ENCODE measurements at places on chromosomes 1 and 21. TPM values are rescaled to one million over a fixed set of nuclear protein-coding genes. Genes with fewer than 3 reads are reported as not detected.

DNA sequence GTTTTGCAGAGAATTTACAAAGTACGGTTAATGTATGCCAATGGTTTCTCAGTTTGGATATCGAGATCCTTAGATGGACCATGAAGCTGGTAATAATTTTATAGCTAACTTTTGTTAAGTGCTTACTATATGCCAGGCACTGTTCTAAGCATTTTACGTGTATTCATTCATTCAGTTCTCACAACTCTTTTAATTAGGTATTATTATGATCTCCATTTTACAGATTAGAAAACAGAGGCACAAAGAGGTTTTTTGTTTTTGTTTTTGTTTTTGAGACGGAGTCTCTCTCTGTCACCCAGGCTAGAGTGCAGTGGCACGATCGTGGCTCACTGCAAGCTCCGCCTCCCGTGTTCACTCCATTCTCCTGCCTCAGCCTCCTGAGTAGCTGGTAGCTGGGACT lies 7.2 kb downstream of the RPRD2 start:
- no peak for DNase-seq

GRCh38 chr1:244863491-244864252 lies 671 bp downstream of the HNRNPU start:
- no peak for DNase-seq

- peak; percentile 65 for DNase-seq
Measured at GRCh38 chr21:29430030-29430429, 131.3 kb downstream of the BACH1 start.

- DNase-seq: peak; percentile 59
Measured at GRCh38 chr1:159146980-159147379, 24.4 kb upstream of the CADM3 start.

- peak; percentile 92 for DNase-seq
Measured at GRCh38 chr1:167165948-167166689, 54.6 kb upstream of the POU2F1 start.

DNA sequence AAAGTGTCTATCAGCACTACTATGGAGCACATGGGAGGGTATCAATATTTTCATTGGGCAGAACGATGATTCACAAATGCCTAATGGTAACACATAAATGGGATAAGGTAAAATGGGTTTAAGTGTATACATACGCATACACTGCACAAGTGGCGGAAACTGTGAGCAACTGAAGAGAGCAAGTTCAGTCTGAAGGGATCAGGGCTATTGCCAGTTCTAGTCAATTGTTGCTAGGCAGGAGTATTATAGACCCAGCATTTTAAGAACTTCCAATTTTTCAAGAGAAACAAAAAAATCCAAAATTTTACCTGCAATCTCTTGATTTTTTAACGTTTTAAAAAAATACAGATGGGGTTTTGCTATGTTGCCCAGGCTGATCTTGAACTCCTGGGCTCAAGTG lies 23.1 kb downstream of the FOXJ3 start:
- no peak for DNase-seq

- no peak for DNase-seq
Measured at GRCh38 chr1:220318673-220319072, 46.4 kb upstream of the RAB3GAP2 start.

TNFRSF25 gene
- total RNA-seq: 15.6 TPM

TARS2 gene
- 29.8 TPM for total RNA-seq

- DNase-seq: no peak
Measured at GRCh38 chr1:201791779-201792173, 37.2 kb upstream of the IPO9 start.

- DNase-seq: no peak
Measured at GRCh38 chr21:22456241-22456640, 1458.0 kb downstream of the NCAM2 start.

DNA sequence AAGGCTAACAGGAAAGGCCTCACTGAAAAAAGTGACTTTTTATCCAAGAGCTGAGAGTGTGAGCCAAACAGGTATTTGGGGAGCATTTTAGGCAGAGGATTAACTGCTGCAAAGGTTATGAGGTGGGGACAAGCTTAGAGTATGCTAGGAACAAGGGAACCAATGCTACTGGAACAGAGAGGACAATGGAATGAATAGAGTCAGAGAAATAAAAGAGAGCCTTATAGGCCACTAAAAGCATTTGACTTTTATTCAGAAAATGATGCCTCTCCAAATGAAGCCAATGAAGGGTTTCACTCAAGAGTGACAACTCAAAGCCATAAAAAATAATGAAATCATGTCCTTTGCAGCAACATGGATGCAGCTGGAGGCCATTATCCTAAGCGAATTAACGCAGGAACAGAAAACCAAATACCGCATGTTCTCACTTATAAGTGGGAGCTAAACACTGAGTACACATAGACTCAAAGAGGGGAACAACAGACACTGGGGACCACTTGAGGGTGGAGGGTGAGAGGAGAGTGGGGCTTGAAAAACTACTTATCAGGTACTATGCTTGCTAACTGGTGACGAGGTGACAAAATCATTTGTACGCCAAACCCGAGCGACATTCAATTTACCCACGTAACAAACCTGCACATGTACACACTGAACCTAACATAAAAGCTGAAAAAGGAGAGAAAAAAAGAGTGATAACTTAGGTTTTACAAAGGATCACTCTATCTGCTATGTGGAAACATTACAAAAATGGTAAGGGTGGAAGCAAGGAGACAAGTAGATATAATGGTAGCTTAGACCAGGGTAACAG lies 11.1 kb downstream of the PTP4A2 start:
- DNase-seq: peak; percentile 34

- DNase-seq: peak; percentile 87
Measured at GRCh38 chr1:26284597-26285347, 4.9 kb downstream of the SH3BGRL3 start.

SLC45A1 gene
- total RNA-seq: 1.1 TPM

GRCh38 chr1:115222616-115223402 lies 115.2 kb downstream of the NGF start:
- no peak for DNase-seq

GRCh38 chr1:115133440-115133839 lies 44.1 kb upstream of the TSPAN2 start:
- no peak for DNase-seq

DNA sequence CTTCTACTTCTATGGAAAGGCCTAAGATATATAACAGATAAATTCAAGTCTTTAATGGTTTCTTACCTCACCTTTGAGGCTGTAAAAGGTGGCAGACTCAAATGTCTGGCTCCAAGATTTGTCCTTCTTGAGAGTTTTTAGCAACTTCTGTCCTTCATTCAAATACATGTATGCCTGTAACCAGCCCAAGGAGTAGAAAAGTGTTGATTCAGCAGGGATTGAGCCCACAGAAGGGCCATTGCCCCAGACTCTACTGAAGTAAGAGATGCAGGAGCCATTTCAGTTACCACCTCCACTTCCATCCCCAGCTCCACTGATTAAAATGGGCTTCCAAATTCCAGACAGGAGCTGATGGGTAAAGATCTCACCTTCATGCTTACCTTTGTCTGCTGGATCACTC lies 80.0 kb downstream of the ADCY10 start:
- DNase-seq: no peak

- no peak for DNase-seq
Measured at GRCh38 chr1:72954943-72955342, 672.6 kb upstream of the NEGR1 start.

DNA sequence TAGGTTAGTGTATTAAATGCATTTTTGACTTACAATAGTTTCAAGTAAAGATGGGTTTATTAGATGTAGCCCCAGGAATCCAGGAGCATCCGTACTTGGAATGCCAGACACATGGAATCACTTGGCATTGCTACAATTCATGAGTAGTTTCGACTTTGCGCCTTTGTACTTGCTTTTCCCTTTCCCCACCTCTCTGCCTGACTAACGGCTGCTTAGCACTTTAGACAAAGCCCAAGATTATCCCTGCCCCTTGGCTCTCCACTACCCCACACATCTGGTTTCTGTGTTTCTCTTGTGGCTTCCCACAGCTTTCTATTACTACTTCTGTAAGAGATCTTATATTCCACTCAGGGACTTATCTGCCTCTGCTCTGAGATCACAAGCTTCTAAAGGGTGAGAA lies 397.7 kb upstream of the POU3F1 start:
- DNase-seq: peak; percentile 57

KAZN gene
- total RNA-seq: 9.1 TPM

DNA sequence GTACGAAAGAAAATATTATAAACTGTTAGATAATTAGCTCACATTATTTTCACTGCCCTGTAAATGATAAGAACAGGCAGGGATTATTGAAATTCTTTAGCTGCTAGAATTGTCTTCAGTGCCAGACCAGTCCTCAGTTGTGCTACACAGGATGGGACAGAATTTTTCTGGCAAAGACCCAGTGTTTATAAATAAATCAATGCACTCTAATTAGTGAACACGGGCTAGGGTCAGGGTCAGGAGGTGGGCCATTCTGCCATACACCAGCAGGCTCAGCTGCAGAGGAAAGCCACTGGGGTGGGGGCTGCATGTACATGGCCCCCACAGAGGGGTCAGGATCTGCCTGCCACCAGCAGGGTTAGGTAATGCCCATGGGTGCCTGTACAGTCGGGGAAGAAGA lies 6.4 kb downstream of the BCAR3 start:
- DNase-seq: no peak

FCRLA gene
- not detected for total RNA-seq

GRCh38 chr1:66244429-66244828 lies 289.5 kb upstream of the SGIP1 start:
- no peak for DNase-seq

DNA sequence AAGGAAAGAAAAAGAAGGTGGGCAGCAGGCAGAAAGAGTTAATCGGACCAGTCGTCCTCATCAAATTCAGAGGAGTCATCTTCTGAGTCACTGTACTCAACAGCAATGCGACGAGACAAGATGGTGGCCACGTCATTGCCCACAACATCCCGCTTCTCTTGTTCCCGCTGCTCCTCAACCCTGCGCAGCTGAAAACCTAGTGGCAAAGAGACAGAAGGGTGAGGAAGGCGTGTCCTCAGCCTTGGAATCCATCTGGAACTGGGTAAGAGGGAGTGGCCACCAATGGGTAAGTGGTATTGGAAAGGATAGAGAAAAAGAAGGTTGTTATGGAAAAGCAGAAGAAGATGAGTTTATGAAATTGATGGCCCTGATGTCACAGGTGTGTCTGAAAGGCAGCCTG lies 15.7 kb downstream of the GPR3 start:
- DNase-seq: no peak

DNA sequence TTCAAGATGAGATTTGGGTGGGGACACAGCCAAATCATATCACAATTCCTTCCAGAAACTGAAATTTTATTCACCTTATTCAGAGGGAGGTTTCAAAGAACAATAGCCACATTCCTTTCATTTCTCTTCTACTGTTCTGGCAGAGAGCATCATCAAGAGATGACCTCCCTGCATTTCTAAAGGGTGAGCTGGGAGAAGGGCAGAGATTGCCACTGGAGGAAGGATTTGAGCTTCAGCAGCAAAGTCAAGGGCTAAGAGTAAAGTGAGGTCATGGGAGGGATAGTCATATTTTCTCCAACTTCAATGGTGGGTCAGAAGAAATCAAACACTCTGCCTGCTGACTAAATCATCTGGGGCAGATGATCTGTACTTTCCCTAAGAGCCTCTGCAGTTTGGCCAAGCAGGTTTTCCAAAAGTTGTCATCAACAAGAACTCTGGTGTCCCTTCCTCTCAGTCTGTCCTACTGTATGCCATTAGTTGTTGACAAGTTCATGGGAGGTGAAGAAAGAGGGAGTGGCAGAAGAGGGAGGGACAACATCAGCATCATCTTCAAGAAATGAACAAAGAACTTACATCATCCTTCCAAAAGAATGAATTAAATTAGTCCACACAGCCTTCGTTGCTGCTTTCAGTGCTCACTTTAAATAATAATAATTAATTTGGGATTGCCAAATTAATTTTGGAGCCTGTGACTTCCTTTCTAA lies 298.3 kb downstream of the ASTN1 start:
- no peak for DNase-seq

DNA sequence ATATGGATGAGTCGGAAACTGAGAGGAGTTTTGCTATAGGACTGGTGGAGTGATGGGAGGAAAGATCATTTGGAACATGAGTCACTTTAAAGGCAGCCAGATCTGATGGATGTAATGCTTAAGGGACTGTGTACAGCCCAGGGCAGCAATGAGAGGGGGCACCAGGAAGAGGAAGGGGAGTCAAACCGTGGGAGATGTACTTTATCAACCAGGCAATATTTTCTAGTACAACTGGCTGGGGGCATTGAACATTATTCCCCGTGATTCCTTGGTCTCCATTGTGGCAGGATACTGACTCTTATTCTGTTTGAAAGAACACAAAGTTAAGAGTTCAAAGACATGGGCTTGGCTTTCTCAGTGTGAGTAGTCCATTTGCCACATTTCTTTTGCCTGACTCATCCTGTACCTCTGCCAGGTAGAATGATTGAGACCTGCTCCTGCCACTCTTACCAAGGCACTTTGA lies 268.2 kb upstream of the NR5A2 start:
- no peak for DNase-seq

DNA sequence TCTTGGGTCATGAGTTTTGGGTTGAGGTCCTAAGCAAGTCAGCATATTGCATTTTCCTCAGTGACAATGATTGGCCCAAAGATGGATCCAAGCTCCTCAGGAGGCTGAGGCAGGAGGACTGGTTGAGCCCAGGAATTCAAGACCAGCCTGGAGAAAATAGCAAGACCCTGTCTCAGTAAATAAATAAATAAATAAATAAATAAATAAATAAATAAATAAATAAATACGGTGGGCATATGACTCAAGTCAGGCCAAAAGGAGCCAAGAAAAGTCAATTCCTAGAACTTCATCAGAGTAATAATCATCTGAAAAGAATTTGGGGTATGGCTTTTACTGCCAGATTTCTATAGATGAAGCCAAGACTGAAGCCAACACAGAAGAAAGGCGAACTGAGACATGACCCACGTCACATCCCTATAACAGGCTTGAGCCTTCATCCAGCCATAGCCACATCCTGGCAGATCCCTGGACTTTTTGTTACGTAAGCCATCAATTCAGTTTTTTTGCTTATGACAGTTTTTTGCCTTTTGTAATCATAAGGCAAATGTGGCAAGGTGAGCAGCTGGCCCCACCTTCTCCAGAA lies 88.5 kb upstream of the NFASC start:
- no peak for DNase-seq

DNA sequence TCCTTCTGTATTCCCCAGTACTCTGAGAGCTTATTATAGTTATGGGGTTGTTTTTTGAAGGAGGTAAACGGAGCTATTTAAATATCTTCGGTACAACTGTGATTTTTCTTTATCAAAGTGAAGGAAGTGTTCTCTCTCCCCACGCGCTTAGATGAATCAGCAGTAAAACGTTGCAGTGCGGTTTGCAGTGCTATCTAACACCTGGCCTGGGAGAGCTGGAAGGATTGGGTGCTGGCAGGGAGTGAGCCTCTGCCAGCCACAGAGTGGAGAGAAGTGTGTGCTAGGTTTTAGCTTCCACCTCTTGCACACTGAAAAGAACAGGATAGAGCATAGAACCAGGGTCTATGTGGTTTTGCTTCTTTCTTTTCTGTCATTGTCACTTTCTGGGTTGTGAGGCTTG lies 165.9 kb downstream of the SDCCAG8 start:
- peak; percentile 36 for DNase-seq

PRAMEF9 gene
- total RNA-seq: not detected

GRCh38 chr1:203278082-203278884 lies 27.0 kb upstream of the BTG2 start:
- peak; percentile 53 for DNase-seq
